Heart right ventricle (tissue), 16 donors: ENCODE measurements at places on chromosomes 12 and 14. TPM values are rescaled to one million over a fixed set of nuclear protein-coding genes. Genes with fewer than 3 reads are reported as not detected.

OTX2 gene
- not detected for total RNA-seq

SLCO1B1 gene
- not detected for total RNA-seq

SPIC gene
- total RNA-seq, result not detected

KLRC1 gene
- total RNA-seq, result not detected

OTOGL gene
- total RNA-seq, result 0.21 TPM

MGAT4C gene
- total RNA-seq, result 2.7 TPM

ATXN3 gene
- total RNA-seq, result 18.8 TPM

MYF5 gene
- not detected for total RNA-seq

TDRD9 gene
- total RNA-seq, result 1.6 TPM

OLR1 gene
- total RNA-seq, result 2.2 TPM

HRK gene
- 0.30 TPM for total RNA-seq

TAOK3 gene
- 22.0 TPM for total RNA-seq

CCDC196 gene
- total RNA-seq, result not detected

KRT6B gene
- not detected for total RNA-seq

- DNase-seq, result no peak
Observed at GRCh38 chr12:60930151-60930550, 1330.1 kb upstream of the USP15 start.

- no peak for DNase-seq
Observed at GRCh38 chr14:101605836-101606235, 44.5 kb downstream of the DIO3 start.

- no peak for DNase-seq
Observed at GRCh38 chr12:105106621-105107020, 910 bp upstream of the WASHC4 start.

DNA sequence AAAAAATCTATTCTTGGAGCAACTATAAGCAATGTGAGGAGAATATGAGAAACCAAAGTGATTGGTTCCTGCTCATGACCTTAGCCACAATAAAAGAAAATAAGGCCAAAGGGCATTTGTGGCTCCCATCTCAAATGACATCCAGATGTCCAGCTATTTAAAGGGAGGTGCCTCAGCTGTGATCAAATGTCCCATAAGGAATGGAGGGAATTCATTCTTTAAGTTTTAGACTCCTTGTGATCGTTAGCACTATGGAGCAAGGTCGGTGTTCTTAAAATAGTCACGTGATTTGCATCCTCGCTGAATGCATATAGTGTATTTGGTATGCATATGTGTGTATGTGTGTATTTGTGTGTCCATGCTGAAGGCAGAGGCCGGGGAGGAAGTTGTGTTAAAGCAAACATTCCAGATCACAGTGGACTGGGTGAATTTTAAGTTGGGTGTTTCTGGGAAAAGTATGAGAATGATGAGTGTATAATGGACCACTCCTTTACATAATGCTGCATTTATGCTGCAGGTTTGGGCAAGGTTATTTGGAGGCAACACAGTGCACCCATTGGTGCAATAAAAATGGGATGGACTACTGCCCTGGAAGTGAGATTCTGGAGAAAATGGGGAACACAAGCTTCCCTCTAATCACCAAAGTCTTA is 5.6 kb upstream of the E2F7 start:
- no peak for DNase-seq

GRCh38 chr14:100592972-100593371 is 5.8 kb upstream of the BEGAIN start:
- DNase-seq, result no peak

DNA sequence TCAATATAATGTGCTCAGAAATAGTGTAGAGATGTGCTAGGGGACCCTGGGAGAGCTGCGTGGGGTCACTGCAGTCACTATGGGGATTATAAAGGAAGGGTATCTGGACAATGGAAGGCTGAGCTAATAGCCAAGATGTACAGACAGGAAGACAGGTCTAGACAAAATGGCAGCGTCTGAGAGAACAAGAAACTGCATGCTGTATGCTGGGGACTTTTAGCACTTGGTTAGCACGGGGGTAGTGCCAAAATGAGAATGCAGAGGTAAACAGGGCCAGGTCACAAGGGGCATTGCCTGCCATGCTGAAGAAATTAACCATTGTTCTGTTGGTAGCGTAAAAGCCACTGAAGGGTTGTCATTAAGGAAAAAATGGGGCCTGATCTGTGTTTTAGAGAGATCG is 308.2 kb downstream of the EMP1 start:
- no peak for DNase-seq

DNA sequence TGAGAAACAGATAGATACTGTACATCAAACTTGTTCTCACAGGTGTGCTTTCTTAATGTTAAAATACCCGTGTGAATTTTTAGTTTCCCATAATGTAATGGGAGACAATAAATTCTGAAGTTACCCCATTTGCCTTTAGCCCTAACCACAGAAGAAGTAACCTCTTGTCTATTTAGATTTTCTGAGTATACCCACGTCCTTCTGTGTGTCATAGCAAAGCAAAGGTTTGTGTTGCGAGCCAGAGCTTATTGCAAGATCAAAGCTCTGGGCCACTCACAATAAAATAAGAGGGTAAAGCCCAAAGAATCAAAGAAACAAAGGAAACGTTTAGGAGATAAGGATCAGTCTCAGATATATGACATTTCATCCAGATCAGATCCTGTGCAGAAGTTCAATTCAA is 73.9 kb downstream of the BMP4 start:
- no peak for DNase-seq

- DNase-seq, result no peak
Observed at GRCh38 chr14:100056431-100056830, 8.8 kb upstream of the EVL start.

GRCh38 chr12:93714382-93714781 is 37.2 kb downstream of the CRADD start:
- peak; percentile 17 for DNase-seq

DNA sequence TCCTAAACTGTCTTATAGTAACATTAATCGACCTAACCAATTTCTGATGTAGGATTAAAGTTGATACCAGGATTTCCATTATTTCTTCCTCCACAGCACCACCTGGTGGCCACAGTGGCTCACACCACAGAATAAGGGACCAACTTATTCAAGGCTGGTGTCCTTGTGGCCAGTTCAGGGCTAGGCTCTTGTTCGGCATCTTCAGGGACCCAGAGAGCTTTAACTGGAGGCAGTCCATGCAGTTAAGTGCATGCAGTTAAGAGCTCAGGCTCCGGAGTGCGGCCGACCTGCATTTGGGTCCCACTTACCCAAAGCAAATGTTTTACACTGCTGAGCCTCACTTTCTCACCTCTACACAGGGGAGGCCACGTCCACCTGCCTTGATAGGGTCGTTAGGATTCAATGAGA is 42.0 kb upstream of the GPR68 start:
- DNase-seq, result peak; percentile 66

DNA sequence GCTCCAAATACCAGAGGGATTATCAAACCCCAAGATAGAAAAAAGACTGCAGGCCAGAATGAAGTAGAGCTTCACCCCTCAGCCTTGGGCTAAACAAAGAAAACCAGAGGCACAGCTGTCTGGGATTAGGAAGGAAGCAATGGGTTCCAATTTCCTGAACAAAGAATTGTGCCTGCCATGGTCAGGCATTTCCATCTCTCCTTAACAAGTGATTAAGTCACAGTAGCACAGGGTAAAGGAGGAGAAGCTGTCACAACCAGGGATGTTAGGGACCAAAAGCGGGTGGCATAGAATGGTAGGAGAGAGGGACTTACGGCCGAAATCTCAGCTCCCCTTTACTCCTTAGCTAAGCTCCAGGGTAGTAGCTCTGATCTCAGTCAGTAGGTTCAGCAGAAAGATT is 33.9 kb downstream of the SPTLC2 start:
- no peak for DNase-seq

DNA sequence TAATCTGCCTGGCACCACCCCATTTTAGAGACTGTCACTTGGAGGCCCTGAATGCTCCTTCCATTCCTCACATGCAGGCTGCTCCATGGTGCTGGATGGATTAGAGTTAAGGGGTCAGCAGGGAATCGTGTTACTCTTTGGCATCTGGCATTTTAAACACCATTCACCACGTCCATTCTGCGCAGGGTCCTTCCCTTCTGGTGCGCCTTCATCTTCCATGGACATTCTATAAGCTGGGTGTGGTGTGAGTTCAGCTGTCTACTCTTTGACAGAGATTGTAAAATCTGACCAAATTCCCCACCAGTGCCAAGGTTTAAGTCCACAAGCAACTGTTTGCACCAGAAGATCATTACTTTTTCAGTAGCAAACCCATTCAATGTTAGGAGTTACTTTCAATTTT is 47.8 kb downstream of the GIT2 start:
- DNase-seq, result no peak

- no peak for DNase-seq
Observed at GRCh38 chr12:12357719-12358461, 1.0 kb downstream of the BORCS5 start.

DNA sequence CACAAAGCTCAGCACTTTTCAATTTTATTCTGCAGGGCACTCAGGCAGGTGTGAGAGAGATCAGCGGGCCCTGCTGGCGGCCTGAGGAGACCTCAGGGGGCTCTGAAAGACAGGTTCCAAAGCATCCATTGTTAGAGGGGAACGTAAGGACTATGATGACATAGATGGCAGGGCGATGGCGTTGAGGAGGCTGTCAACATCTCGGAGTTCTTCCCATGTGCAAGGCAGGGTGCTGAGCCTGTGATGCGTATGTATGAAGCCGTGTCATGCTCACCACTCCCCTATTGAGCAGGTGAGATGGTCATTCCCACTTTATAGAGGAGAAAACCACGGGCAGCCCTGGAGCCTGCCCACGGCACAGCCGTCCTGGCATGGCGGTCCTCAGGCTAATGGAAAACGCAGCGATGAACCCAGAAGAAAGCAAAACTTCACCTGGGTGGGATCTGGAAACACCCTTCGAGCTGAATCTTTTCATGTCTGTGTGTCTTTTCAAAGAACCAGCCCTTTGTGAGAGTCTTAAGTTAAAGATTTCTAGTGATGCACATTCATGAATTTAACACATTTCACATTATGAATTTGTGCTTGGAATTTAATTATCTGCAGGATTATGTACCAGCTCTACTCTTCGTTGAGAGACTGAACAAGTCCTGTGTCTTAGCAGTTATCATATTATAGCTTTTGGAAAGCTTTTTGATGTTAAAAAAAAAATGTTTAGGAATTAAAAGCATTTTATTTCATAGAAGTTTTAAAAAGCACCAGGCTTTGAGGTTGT is 64.7 kb downstream of the RIMBP2 start:
- DNase-seq, result no peak

GRCh38 chr12:84702001-84702400 is 210.6 kb downstream of the SLC6A15 start:
- DNase-seq, result no peak

DNA sequence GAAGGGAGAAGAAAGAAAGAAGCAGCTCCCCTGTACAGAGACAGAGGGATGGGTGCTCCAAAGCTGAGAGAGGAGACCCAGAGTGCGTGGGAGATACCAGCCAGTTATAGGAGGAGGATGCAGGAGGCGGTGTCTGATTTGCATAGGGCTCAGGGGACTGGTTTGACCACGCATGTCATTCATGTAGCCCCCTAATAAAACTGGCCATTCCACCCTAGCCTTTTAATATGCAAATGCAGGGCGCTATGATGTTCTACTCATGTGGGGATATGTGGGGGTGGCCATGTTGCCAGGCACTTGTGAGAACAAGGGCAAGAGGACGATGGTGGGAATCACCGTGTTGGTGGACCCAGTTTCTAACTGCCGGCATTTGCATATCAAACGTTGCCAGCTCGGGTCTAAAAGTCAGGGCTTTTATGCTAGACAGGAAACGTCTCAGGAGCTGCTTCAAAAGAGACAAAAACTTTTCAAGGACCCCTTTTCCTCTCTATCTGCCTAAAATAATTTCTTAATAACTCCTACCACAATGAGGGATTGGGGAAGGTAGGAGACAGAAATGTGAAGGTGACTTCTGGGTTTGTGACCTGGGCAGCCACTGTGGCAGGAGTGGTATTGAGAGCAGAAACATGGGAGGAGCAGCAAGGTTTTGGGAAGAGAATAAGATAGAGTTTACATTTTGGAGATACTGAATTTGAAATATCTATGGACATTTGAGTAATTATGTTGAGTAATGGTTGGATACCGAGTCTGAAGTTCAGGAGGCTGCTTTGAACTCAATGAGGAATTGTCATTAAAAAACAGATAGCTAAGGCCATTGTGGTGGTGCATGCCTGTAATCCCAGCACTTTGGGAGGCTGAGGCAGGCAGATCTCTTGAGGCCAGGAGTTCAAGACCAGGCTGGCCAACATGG is 2.2 kb upstream of the ATXN3 start:
- DNase-seq, result no peak
